ENCODE measurements at places on chromosomes 3 and 15. TPM values are rescaled to one million over a fixed set of nuclear protein-coding genes. Genes with fewer than 3 reads are reported as not detected.

Gene MST1
- 1.5 TPM for total RNA-seq

Gene KLF13
- 119 TPM for total RNA-seq

Gene CLEC3B
- total RNA-seq = not detected

Gene MEGF11
- total RNA-seq = 0.47 TPM

Gene NTRK3
- total RNA-seq = 23.2 TPM

Gene CFAP44
- total RNA-seq = 1.5 TPM

Gene EFHB
- 1.5 TPM for total RNA-seq
